Activated CD4-positive, CD25-positive, alpha-beta regulatory T cell treated with anti-CD3 and anti-CD28 coated beads, Interleukin-2, amount 50 U/mL, for 24 hours (primary cell): ENCODE measurements at places on chromosomes 6 and 20.

- no peak for ATAC-seq
These were observed 1.2 kb downstream of the FAM8A1 start for GRCh38 chr6:17601386-17601703.

DNA sequence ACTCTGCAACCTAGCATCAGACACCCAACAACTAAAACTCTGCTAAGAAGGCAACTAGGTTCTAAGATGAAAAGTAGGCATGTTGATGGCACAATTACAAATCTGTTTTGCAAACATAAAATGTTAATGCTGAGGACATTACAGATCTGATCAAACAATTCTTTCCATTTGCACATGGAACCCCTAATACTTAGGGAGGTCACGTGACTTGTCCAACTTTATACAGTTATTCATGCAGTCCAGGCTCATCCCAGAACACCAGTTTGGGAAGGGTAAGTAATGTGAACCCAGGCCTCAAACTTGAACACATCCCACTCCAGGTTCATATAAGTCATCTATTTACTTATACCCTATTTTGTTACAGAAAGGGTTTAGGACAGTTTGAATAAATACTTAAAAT lies 247.2 kb downstream of the HACE1 start:
- ATAC-seq = no peak

DNA sequence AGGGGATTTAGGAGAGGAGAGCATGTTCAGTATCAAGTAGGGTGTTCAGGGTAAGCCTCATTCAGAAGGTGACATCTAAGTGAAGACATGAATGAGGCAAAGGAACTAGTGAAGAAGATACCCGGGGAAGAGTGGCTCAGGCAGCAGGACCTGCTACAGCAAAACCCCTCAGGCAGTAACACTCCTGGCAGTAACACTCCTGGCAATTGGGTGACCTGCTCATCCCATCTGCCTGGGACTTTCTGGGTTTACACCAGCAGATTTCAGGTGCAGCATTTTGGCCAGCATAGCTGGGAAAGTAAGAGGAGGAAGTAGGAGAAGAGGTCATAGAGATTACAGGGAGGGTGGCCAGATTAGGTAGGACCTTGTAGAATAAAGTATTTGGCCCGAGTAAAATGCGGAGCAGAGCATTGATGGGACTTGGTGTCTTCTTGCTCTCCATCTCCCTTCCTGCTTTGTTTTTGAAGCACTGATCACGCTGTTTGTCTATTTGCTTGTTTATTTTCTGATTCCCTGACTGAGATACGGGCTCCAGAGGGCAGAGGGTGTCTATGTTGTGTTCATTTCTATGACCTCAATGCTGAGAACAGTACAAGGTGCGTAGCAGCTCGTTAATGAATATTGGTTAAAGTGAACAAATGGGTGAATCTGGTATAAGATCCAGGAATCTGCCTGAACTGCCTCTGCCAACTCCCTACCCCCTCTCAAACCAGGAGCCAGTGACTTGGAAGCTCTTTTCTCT lies 88.3 kb downstream of the IYD start:
- ATAC-seq = no peak

DNA sequence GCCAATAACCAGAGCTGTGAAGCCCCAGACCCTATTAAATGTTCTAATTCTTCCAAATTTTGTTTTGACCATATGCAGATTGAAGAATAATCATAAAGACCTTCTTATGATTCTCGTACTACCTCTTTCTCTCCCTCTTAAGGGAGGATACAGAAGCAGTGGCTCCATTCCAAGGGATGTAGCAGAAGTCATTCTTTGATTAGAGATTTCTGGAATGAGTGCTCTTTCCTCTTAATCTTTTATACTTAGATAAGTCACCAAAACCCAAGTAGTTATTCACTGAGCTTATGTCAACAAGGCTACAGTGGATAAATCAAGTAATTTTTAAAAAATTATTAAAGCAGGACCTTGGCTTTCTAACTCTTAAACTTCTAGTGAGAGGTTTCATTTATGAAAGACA lies 266.0 kb upstream of the STXBP5 start:
- no peak for ATAC-seq

DNA sequence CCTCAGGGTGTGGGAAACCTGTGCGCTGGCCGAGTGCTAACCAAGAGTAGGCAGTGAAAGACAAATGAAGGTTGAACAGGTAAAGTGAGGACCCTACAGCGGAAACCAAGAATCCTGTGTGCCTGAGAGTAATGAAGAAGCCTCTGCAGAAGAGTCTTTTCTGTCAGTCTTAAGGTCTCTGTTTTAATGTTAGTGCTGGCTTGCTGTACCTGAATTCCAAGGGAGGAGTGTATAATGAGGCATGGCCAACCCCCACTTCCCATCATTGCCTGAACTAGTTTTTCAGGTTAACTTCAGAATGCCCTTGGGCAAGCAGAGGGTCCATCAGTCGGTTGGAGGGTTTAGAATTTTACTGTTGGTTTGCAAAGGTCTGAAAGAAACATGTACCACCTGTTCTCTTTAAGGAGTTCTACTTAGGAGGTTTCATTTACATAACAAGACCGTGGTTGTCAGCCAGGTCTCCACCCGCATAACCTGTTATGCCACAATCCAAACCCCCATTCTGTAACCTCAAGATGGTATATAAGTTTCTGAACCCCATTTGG lies 589 bp upstream of the PDCD2 start:
- ATAC-seq = no peak

- ATAC-seq = no peak
These were observed 45.4 kb downstream of the RARS2 start for GRCh38 chr6:87544474-87544735.

- ATAC-seq = no peak
These were observed 54.7 kb downstream of the SLC22A2 start for GRCh38 chr6:160203953-160204352.

GRCh38 chr6:109315341-109316110 lies 66.7 kb downstream of the CD164 start:
- no peak for ATAC-seq

DNA sequence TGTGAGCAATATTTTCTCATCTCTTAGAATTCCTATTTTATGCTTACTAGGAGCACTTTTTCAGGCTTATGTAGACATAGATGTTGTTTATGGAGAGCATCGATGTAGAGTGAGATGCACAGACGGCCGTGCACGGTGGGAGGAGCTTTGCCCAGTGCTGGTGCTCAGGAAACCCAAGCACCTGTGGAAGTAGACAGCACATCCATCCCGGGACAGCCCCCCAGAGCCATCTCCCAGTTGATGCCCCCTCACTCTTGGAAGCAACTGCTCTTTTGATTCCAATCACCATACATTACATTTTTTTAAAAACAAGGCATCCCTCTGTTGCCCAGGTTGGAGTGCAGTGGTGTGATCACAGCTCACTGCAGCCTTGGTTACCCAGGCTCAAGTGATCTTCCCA lies 143.7 kb downstream of the SMOC2 start:
- ATAC-seq = no peak

DNA sequence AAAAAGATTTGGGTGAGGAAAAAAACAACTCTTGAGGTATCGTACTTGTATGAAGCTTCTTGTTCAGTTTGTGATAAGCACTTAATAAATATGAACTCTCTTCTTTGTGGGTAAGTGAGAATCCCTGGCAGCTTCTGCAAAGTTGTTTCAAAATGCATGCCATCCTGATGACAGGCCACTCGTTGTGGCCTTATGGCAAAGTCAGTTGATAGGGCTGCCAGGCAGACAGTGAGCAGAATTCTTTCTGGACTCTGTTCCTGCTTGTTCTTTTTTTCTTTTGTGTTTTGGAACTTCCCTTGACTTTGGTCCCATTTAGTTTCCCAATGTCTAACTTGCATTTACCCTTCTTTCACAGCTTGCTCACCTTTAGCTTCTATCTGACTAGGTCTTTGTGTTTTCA lies 983.5 kb upstream of the FLRT3 start:
- no peak for ATAC-seq

DNA sequence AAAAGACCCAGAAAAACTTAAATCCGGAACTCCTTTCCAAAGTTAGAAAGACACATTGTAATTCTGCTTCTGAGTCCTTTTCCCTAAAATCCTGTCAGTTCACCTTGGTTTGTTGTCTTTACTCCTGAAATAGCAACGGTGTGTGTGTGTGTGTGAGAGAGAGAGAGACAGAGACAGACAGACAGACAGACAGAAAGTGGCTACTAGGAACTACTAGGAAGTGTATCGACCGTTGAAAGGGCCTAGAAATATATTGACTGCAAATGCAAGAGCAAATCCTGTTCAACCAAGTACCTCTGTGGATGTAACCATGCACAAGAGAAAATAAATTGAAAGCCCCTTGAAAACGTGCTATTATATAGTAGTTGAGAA lies 100.0 kb upstream of the MLIP start:
- ATAC-seq = no peak

DNA sequence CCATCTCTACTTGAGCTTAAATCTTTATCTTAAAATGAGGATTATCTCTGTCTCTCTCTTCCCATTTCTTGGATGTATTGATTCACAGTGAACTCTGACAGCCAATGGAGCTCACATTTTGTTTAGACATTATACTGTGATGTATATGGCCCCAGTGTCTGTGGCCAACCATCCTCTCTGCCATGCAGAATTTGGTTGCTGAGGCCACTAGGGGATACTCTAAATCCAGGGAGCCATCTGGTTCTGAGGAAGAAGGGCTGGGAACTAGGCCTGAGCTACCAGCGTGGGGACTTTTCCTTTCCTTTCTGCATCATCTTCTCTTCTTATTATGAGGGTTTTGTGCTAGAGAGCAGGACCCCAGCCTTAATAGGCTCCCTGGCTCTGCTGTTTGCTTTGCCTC lies 59.1 kb upstream of the RIPOR2 start:
- no peak for ATAC-seq

DNA sequence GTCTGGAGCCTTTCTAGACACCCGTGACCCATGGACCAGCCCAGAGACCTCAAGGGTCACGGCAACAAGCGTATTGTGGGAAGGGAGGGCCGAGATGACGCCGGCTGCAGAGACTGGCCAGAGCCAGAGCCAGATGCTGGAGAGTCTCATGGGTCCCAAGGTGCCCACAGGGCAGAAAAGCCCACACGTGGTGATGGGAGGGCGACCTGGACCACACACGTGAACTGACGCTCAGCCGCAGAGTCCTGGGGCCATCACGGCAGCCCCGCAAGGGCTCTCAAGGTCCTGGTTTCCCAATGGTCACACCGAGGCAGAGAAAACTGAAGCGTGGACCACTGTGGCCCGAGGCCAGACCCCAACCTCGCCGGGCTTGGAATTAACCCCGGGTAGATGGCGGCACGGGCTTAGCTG lies 92.6 kb downstream of the YTHDF1 start:
- no peak for ATAC-seq

GRCh38 chr20:48541581-48542071 lies 286.2 kb downstream of the PREX1 start:
- ATAC-seq = no peak

- ATAC-seq = no peak
These were observed 240.0 kb downstream of the FOXC1 start for GRCh38 chr6:1849691-1850090.

- no peak for ATAC-seq
These were observed 643.7 kb downstream of the UTRN start for GRCh38 chr6:144928847-144929246.

DNA sequence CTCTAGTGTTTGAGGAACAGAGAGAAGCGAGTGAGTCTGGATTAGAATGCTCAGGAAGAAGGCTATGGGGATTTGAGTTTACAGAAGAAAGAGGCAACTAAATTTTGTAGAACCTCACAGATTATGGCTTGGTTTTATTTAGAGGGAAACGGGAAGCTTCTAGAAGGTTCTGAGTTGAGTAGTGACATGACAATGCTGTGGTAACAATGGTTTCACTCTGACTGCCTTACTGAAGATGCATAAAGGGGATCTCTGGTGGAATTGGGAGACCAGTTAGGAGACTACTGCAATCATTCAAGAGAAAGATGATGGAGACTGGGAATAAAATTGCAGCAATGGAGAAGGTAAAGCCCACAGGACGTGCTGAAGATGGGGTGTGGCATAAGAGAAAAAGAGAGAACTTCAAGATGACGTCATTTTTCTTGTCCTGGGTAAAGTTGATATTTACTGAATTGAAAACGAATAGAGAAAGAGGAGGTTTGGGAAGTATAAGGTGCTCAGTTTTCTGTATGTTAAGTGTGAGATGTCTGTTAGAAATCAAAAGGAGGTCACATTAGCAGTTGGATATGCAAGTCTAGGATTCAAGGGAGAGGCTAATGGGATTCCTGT lies 710.1 kb upstream of the NRSN1 start:
- no peak for ATAC-seq

DNA sequence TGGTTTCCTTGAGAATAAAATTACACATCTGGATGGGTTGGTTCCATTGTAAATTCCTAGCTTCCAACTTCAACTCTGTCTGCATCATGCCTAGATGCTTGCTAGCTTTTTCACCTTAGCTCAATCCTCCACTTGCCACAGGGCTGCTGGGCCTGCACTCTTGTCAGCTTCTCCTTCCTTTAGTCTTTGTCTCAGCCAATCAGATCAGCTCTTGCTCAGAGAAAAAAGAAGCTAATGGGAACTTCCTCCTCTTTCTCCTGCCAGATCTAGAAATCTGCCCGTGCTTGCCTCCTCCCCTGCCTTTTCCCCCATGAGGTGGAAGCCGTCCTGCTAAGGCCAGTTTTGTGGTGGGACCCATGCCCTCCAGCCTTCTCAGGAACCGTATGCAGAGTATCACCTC lies 18.5 kb downstream of the RAE1 start:
- ATAC-seq = no peak

GRCh38 chr6:41548098-41548840 lies 2.1 kb downstream of the FOXP4 start:
- no peak for ATAC-seq

DNA sequence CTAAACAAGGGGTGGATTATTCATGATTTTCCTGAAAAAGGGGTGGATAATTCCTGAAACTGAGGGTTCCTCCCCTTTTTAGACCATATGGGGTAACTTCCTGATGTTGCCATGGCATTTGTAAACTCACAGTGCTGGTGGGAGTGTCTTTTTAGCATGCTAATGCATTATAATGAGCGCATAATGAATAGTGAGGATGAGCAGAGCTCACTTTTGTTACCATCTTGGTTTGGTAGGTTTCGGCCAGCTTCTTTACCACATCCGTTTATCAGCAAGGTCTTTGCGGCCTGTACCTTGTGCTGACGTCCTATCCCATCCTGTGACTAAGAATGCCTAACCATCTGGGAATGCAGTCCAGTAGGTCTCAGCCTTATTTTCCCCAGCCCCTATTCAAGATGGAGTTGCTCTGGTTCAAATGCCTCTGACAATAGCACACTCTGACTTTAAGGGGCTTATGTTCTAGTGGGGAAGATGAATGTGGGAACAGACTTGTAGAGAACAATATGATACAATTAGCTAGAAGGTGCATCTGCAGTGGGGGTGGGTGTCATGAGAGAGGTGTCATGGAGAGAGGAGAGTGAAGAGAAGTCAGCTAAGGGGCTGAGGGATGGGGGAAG lies 4.2 kb upstream of the GPR31 start:
- ATAC-seq = no peak
